ENCODE measurements at places on chromosomes 12 and 14.
A peak's percentile ranks its signal among the peaks of the same experiment; 100 is the strongest.

DNA sequence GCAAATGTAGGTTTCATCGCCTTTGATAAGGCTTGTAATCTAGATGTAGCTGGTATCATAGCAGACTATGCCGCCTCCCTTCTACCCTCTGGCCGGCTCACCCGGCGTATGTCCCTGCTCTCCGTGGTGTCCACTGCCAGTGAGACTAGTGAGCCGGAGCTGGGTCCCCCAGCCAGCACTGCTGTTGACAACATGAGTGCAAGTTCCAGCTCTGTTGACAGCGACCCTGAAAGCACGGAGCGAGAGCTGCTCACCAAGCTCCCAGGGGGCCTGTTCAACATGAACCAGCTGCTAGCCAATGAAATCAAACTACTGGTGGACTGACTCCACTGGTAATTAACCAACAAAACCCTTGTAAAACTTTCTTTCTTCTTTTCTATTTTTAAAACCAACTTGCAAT, 49.0 kb upstream of the A2ML1 start:
- DNase-seq = no peak

DNA sequence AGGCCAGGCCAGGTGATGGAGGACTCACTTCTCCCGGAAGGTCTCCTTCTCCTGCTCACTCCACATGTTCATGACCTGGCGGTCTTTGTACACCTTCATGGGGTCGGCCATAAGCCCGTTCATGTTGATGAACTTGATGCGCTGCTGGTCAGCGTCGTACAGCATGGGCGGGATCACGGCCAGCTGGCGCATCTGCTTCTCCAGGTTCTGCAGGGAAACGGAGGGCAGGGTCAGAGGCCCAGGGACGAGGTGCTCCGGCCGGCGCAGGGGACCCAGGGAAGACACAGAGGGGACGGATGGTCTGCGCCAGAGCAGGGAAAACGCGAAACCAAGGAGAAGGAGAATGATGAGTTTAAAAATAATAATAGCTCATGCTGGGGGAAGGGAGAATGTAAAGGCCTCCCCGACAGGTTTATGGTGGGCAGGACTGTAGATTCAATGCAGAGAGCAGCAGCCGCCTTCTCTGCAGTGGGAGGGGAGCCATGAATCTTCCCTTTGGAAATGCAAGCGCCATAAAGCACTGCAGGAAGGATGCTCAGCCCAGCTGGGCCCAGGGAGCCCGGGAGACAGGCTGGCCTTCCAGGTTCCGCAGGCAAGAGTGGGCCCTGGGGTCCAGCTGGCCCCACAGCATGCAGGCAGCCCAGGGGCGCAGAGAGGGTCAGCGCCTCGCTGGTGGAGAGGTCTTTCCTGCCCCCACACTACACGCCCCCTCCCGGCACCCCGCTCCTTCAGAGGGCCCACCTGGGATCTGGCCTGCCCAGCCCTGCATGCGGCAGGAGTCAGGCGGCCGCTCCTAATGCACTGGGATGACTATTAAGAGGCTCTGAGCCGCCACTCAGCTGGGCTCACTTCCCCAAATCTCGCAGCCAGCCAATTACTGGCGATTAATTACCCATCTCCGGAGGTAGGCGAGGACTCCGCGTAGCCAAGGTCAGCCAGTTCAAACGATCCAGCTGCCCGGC, 132.0 kb downstream of the RFLNA start:
- DNase-seq = no peak

DNA sequence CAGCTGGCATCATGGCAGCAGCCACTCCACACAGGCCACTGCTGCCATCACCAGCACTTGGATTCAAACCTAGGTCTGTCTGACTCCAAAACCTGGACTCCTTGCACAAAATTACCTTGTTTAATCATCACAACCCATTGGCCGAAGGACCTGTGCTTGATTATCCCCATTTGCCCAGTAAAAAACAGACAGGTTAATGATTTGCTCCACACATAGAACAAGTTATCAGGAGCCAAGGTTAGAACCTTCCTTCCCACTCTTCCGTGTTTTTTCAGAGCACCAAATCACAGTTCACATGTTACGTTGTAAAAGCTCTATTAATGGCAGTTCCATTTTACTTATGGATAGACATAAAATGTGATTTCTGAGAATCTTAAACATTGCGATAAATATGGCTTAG, 23.5 kb upstream of the CPM start:
- no peak for DNase-seq

DNA sequence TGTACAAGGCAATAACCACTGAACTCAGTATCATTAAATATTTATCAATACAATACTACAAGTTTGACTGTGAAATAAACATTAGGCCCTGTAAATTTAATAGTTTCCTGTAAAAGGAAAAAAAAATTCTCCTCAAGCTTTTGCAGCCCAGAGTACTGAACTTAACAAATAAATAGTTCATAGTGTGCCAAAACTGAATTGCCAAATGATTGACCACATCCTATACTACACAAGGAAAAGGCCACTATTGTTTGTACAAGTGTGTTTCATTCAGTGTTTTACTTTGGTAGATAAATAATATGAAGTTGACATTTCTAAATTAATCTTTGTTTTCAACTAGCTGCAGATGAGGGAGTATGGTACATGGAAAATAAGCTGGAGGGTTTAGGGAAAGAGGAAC, 379.6 kb downstream of the FLRT2 start:
- DNase-seq = no peak

- no peak for DNase-seq
Measured at GRCh38 chr14:59303216-59303615, 114.7 kb downstream of the DAAM1 start.

GRCh38 chr12:31752450-31752849, 23.6 kb upstream of the AMN1 start:
- no peak for DNase-seq

DNA sequence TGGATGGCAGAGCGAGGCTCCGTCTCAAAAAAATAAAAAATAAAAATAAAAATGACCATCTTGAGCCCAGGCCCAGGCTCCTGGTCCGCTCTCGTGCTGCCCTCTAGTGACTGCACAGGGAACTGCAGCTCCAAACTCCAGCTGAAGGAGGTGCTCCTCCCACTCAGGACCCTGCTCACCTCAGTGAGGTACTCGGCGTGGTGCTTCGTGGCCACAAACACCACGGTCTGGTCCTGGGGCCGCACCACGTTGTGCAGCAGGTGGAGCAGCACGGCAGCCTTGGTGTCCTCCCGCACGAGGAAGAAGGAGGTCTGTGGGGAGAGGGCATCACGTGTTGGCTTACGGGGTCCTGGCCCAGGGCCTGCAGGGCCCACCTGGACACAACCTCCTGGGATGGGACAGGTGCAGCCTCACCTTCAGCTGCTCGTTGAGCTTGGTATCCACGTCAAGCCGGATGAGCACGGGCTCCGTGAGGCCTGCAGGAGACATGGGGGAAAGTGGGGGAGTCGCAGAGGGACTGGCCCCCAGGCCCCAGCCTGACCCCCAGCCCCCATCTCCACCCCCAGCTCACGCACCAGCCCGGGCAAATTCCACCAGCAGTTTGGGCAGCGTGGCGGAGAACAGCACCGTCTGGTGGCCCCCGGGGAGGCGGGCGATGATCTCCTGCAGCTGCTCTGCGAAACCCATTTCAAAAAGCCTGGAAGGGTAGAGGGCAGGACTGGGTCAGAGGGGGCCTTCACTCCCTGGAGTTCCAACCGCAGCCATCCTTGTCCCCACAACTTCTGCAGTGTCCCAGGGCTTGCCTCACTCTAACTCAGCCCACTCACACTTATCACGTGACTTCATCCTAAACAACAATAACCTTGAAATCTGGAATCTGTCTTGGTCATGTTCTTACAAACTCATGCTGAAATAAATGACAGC, 10.6 kb downstream of the DDX54 start:
- DNase-seq = peak; percentile 91

DNA sequence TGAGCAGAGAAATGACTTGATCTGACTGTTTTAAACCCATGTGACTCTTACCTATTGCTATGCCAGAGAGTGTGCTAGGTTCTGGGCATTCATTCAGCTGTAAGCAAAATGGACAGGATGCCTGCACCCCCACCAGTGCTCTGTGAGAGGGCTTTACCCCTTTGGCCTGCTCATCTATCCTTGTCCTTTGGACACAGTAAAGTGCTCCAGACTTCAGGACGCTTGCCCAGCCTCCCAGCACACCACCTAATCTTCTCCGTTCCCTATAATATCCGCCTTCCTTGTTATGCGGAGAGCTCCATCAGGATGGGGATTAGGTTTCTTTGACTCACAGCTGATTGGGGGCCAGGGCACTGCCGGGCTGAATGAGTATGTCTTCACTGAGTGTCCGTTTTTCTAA, 4.4 kb upstream of the ZNF839 start:
- no peak for DNase-seq

GRCh38 chr14:58805057-58805456, 167.3 kb downstream of the DACT1 start:
- DNase-seq = no peak

DNA sequence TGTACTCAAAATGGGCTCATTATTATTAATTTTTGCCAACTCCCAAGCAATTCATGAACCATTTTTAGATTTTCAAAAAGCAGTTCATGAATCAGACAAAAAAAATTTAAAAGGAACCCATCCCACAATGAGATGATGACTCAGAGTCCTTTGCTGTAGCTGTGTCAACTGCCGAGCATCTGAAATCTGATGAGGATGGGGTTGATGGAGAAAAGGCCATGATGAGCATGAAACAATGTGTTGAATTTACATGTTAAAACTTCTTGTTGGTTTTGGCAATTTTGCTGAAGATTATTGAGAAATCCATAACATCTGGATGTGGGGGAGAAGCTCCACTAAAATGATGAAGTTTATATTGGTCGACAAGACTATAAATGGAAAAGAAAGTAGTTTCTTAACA, 378.0 kb downstream of the FOXG1 start:
- DNase-seq = no peak

DNA sequence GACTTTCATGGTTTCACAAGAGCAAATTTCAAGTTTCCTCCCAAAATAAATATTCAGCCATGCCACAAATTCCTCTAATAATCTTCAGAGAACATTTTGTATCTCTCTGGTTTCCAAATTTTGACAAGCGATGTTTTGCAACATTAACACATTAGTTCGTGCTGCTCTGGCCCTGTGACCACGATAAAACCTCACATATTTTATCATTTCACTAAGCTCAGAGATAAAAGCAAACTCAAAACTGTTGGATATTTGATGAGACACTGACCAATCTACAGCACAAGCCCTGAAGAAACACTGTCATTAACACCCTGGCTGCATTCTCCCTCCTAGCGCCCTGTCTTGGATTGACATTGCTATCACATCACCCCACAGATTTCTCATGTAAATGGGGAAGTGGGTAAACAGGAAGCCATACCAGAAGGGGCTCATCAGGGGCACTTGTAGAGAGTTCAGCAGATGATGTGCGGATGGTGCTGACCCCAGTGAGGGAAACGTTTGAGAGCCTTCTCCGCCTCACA, 264.3 kb downstream of the PRKD1 start:
- DNase-seq = no peak

DNA sequence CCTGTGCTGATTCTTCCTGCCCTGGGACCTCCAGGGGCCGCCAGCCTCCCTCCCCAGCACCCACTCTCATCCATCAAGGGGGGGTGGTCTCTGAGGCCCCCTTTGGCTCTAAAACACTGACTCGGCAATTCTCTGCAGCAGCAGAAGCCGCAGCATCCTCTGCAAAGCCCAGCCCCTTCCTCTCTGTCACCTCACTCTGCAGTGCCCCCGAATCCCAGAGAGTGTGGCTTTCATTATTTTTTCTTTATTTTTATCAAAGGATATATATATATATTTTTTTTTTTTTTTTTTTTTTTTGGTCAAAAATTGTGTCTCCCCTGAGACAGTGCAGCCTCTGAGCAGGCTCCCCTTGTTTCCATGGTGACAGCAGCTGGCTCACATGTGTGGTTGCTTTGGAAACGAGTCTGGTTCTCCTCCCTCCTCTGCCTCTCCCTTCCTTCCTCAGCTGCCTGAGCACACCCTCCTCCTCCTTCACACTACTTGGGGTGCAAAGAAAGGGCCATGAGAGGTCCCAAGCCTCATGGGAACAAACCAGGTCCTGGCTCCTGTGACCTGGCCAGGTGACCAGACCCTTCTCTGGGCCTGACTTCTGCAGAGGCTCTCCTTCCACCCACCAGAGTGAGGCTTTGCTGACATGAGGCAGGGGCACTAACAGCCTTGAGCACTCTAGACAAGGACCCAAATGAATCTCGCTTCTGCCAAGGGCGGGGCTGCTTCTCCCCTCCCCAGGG, 100.5 kb downstream of the LRRC74A start:
- peak; percentile 73 for DNase-seq

DNA sequence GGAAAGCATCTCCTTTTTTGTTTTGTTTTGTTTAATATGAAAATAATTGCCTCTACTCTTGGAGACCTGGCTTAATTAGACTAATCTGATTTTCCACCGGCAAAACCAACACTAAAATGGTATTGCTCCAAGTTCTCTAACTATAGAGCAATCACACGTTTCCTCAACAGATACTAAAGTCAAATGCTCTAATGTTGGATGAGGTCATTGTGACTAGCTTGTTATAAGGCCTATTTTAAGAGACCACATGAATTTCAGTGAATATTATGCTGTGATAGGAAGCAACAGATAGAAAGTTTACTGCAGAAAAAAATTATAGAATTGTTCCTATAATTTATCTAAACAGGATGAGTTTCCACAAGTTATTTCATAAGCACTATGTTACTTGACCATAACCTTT, 3.3 kb upstream of the CCDC196 start:
- no peak for DNase-seq
